ENCODE measurements at places on chromosomes 1 and 21. TPM values are rescaled to one million over a fixed set of nuclear protein-coding genes. Genes with fewer than 3 reads are reported as not detected.

Gene SHC1
- 17.1 TPM for total RNA-seq

Gene FAM72C
- 1.8 TPM for total RNA-seq

Gene KRTAP20-2
- total RNA-seq = not detected

Gene PLK3
- total RNA-seq = 11.5 TPM

Gene GPATCH3
- total RNA-seq = 9.5 TPM

Gene SVBP
- total RNA-seq = 39.9 TPM

Gene B3GALT5
- 3.2 TPM for total RNA-seq

Gene SPRR2G
- not detected for total RNA-seq

Gene FCGR1A
- 14.1 TPM for total RNA-seq

Gene MARK1
- total RNA-seq = 58.8 TPM

Gene SPRR2E
- not detected for total RNA-seq

Gene GALE
- 19.1 TPM for total RNA-seq

Gene NTNG1
- 129 TPM for total RNA-seq

Gene CEPT1
- 56.5 TPM for total RNA-seq

Gene MYOC
- total RNA-seq = not detected

Gene KCNA2
- 14.1 TPM for total RNA-seq

Gene FMO3
- 1.2 TPM for total RNA-seq

Gene KLF17
- total RNA-seq = 0.46 TPM

Gene SGIP1
- total RNA-seq = 79.6 TPM

Gene RUNX3
- total RNA-seq = 0.23 TPM

Gene DPH2
- total RNA-seq = 14.3 TPM

Gene TAF13
- total RNA-seq = 79.6 TPM

Gene LEFTY1
- 0.69 TPM for total RNA-seq

Gene TMEM52
- total RNA-seq = 5.8 TPM

Gene FCGR2B
- 0.46 TPM for total RNA-seq

Gene KRTAP7-1
- total RNA-seq = not detected

Gene RNU1-4
- total RNA-seq = under 0.01 TPM

Gene SLC25A33
- total RNA-seq = 15.7 TPM

Gene OR2M3
- 0.46 TPM for total RNA-seq

Gene TEKT2
- total RNA-seq = 11.1 TPM

Gene HPCAL4
- total RNA-seq = 195 TPM

Gene RHOU
- 14.1 TPM for total RNA-seq

Gene TRABD2B
- total RNA-seq = under 0.01 TPM

Gene C8B
- not detected for total RNA-seq

Gene UTS2
- total RNA-seq = not detected

Gene GJA8
- not detected for total RNA-seq

Gene GRIK3
- 47.3 TPM for total RNA-seq

Gene ZMYND12
- total RNA-seq = 1.6 TPM

Gene PADI2
- 3.5 TPM for total RNA-seq

All from diencephalon (tissue), 1 donor.